ENCODE measurements at places on chromosomes 4 and X.

- no peak for DNase-seq
Observed at GRCh38 chr4:143140696-143141095, 44.0 kb upstream of the USP38 start.

DNA sequence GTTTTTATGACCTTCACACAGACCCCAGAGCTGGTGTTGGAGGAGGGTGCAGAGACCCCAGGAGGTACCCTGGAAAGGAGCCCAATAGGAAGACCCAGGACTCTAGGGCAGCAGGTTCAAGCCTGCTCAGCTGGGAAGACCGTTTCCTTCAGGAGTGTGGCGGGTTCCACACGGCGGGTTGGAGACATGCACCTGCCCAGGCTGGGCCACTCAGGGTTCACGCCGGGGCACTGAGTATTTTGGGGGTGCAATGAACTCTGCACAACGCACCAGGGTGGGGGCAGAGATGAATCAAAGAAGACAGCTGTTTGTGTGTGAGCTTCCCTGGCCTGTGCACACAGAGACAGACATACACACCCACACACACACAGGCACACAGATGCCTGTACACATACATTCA lies 52.5 kb upstream of the PPP2R3B start:
- no peak for DNase-seq

GRCh38 chrX:38086451-38087215 lies 80.3 kb downstream of the SYTL5 start:
- no peak for DNase-seq

GRCh38 chrX:107507744-107508117 lies 58.3 kb downstream of the FRMPD3 start:
- no peak for DNase-seq

GRCh38 chr4:147220833-147221232 lies 260.1 kb upstream of the EDNRA start:
- no peak for DNase-seq

DNA sequence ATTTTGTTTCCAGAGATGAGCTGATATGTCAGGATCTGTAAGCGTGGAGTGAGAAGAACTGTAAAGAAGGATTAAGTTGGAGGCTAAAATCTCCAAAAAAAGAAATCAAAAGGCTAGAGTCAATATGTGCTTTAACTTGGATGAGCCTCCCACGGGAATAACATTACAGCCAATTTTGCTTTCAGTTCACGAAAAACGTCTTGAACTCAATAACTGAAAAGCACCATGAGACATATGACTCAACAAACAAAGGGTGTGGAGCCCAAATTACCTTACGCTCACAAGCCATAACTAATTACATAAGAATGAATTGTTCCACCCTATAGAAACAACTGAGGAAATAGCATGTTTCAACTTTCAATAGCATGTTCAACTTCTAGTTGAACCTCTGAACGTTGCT lies 22.3 kb downstream of the TMPRSS11D start:
- DNase-seq, result no peak

DNA sequence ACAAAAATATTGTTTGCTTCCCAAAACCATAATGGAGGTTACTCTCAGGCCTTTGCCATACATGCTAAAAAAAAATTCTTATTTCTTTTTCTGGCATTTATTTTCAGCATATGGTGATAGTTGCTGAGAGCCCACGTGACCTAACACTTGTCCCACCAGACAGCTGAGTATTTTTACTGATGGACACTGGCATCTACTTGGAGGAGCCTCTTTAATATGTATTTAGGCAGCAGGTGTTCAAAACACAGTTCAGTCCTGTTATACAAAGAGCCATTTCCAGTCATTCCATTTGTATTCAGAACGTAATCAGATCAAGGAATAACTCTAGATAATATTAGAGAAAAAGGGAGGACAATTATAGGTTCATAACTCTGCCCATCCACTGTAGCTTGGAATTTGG lies 95.5 kb downstream of the CXCL13 start:
- DNase-seq, result no peak

- no peak for DNase-seq
Observed at GRCh38 chr4:152536545-152537182, 772 bp upstream of the FBXW7 start.

All from activated effector memory CD4-positive, alpha-beta T cell treated with anti-CD3 and anti-CD28 coated beads, Interleukin-2, amount 50 U/mL, for 16 hours (primary cell).